ENCODE measurements at places on chromosomes 2 and 18. TPM values are rescaled to one million over a fixed set of nuclear protein-coding genes. Genes with fewer than 3 reads are reported as not detected.

DNA sequence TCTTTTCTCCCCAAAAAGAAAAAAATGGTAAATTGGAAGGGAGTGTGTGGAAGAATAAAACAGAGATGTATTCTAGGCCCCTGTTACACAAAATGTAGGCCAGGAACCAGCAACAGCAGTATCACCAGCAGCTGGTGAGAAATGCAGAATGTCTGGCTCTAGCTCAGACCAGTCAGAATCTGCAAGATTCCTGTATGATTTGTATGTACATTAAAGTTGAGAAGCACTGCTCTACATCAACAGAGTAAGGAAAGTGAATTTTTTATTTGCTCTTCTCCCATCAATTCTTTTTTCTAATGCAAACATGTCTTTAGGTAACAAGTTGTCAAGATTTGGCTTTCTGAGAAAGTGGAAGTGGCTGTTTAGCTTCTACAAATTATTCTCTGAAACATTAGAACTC, 235.4 kb upstream of the FANCL start:
- H3K27ac ChIP-seq, result no peak overlapping the region
- no peak overlapping the region for H3K4me3 ChIP-seq
- no peaks in the 10 kb centered on the region for H3K4me1 ChIP-seq
- no peaks in the 10 kb centered on the region for H3K36me3 ChIP-seq
- no peaks in the 10 kb centered on the region for H3K27me3 ChIP-seq

DNA sequence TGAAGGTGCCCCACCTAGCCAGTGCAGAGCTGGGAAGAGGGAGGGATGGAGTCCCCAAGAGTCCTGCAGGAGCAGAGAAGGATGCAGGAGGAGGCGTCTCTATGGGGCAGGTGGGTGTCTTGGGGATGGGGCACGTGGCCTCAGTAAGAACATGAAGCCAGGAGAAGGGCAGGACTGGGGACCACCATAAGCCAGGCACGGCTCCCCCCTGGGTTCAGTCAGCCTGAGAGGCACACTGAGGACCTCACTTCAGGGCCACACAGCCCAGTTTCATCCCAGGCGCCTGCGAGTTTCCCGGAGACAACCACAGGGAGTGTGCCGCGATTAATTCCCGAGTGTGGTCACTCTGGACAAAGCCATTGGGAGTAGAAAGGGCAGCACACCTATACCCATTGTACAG, 120.3 kb downstream of the GYPC start:
- peaks cover 12% of the 10 kb centered on the region for H3K4me1 ChIP-seq
- H3K36me3 ChIP-seq, result no peaks in the 10 kb centered on the region
- DNase-seq, result no peak
- peaks cover 10% of the 10 kb centered on the region for H3K27me3 ChIP-seq
- no peak overlapping the region for H3K27ac ChIP-seq

Gene MAPK4
- polyA plus RNA-seq, result not detected

- no peaks in the 10 kb centered on the region for H3K27me3 ChIP-seq
- no peak overlapping the region for H3K4me3 ChIP-seq
- no peak for DNase-seq
These were observed 45.2 kb downstream of the TMEM131 start for GRCh38 chr2:97950329-97951154.

Gene GALR1
- not detected for polyA plus RNA-seq

GRCh38 chr2:153416071-153416470, 62.5 kb downstream of the RPRM start:
- no peak overlapping the region for H3K4me3 ChIP-seq
- no peaks in the 10 kb centered on the region for H3K4me1 ChIP-seq
- DNase-seq, result no peak

Gene SERPINB11
- not detected for polyA plus RNA-seq

Data from naive B cell (primary cell).